ENCODE measurements at places on chromosomes 6 and 20. TPM values are rescaled to one million over a fixed set of nuclear protein-coding genes. Genes with fewer than 3 reads are reported as not detected.

DNA sequence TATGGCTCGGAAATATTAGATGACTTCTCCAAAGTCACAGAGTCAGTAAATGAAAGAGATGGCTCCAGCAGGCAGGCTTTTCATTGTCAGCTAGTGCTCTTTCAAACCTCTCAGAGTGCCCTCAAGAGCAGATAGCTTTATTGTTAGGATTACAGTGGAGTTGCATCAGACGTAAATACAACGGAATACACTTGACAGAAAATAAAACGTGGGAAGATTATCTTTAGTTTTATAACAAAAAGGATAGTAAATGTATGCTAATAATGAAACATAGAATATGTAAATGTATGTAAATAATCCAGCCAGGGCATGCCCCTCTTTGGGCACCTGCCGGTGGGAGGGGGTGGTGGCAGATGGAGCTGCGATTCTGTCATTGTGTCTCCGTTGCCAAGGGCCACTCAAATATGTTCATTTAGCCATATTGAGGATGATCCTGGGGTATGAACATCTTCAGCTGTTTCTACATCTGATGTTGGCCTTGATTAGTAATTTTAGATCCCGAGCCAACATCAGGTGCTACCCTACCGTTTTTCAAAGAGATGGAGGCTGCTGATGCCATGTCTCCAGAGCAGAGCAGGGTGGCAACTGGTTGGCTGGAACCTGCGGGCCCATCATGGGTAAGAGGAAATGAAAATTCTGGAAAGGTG is 358.3 kb upstream of the SULF2 start:
- DNase-seq = no peak

The LTB gene
- 50.8 TPM for total RNA-seq

DNA sequence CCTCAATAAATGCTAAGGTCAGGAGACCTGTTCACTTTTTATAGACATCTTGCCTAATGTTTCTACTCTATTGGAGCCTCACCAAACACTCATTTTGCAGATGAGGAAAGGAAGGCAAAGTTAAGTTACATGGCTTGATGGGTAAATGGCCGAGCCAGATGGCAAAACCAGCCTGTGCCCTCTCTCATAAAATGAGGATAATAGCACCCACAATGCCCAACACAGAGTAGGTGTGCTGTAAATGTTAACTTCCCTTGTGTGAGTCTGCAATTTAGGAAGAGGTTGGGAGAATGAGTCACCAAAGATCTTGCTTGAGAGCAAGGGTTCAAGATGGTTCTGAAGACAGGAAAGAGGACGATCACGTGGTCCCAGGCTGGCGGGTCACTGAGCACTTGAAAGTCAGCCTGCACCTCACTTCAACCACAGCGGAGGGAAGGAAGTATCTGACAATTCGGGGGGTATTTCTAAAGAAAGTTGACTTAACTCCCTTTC is 3.3 kb downstream of the KCNK5 start:
- no peak for DNase-seq

The CNBD2 gene
- 5.6 TPM for total RNA-seq

- no peak for DNase-seq
Measured at GRCh38 chr20:20206788-20207187, 154.5 kb downstream of the CFAP61 start.

DNA sequence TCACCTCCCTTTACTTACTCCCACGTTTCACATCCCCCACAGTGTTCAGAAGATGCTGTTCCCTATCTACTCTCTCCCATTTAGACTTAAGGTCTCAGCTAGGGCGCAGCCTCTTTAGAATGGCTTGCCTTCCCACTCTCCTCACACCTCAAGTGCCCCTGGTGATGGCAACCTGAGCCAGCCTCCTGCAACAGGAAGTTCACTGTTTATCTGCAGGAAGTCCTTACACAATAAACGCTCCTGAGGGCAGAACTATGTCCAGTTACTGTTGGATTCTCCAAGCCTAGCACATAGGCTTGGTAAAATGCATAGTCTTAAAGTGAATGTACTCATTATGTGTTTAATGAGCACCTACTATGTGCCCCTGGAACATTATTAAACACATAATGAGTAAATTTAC is 21.9 kb upstream of the RAB22A start:
- DNase-seq = no peak

The MRAP2 gene
- total RNA-seq = not detected

The SPEF1 gene
- 0.92 TPM for total RNA-seq

- no peak for DNase-seq
Measured at GRCh38 chr6:47718571-47718970, 20.2 kb downstream of the ADGRF4 start.

DNA sequence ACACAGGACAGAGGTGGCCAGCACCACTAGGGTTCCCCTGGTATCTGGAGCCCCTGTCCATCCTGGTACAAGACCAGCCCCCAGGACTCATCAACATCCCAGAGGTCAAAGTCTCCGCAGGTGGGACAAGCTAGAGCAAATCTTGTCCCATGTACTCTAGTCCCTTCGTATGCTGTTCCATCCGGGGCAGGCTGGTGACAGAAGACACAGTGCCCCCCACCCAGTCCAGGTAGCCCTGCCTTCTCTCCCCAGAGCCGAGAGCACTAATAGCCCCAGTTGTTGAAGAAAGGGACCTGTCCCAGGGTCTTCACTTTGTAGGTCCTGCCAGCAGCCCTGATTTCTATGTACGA is 21.1 kb downstream of the PCK1 start:
- DNase-seq = no peak

GRCh38 chr6:38861926-38862401 is 146.9 kb downstream of the DNAH8 start:
- peak; percentile 29 for DNase-seq

GRCh38 chr6:148472171-148473105 is 129.8 kb downstream of the SASH1 start:
- DNase-seq = no peak

- no peak for DNase-seq
Measured at GRCh38 chr6:28956331-28956730, 32.5 kb upstream of the TRIM27 start.

DNA sequence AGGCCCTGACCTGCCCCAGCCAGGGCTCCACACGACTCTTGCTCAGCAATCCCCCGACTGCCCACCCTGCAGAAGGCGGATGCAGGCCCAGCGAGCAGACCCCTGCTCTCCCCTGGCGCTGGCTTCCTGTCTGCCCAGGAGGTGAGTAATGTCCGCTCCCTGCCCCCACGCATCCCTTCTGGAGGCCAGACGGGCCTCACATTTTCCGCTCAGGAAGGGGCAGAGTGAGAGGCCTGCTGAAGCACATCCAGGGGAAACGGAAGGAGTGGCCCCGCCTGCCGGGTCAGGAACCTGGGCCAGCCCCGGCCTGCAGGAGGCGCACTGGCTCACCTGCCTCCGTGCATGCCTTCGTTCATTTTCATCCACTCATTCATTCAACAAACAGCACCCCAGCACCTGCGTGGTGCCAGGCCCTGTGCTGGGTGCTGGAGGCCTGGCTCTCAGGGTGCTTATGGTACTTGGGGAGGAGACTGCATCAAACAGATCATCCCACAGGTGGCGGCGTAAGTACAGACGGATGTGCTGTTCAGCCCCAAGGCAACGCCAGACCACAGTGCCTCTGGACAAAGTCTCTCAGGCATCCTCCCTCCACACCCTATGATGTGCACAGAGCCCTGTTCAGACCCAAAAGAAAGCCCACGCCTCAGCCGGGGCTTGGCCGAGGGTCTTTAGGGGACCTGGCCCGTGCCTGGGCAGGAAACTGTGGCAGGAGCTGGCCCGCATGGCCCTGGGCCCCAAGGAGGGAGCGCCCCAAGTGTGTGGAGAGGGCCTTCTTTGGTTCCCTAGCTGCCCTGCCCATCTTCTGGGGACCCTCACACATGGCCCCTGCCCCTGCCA is 112.1 kb downstream of the ASXL1 start:
- DNase-seq = no peak

GRCh38 chr6:53302678-53303360 is 45.9 kb downstream of the ELOVL5 start:
- DNase-seq = peak; percentile 76

- no peak for DNase-seq
Measured at GRCh38 chr6:34120953-34121675, 24.8 kb downstream of the GRM4 start.

DNA sequence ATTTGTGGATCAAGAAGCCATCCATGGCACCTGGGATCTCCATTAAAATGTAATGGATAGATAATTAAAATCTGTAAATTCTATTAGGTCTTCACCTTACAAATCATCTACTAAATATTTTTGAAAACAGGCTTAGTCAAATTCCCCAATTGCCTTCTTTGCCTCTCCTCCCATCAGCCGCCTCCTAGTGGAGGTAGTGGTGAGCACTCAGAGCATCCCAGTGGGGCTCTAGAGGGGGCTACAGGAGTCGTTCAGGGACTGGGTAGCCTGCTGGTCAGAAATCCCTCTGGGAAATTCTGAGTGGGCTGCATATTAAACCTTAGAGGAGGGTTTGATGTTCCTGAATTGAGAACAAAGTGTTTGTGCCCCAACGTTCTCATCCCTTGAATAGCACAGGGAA is 20.8 kb upstream of the PAX1 start:
- DNase-seq = no peak

The FILIP1 gene
- total RNA-seq = 0.07 TPM

GRCh38 chr6:15150207-15150606 is 95.7 kb upstream of the JARID2 start:
- DNase-seq = no peak

- DNase-seq = no peak
Measured at GRCh38 chr6:33952016-33952415, 148.2 kb upstream of the MLN start.

- no peak for DNase-seq
Measured at GRCh38 chr6:116513224-116513875, 1.9 kb downstream of the CALHM5 start.

DNA sequence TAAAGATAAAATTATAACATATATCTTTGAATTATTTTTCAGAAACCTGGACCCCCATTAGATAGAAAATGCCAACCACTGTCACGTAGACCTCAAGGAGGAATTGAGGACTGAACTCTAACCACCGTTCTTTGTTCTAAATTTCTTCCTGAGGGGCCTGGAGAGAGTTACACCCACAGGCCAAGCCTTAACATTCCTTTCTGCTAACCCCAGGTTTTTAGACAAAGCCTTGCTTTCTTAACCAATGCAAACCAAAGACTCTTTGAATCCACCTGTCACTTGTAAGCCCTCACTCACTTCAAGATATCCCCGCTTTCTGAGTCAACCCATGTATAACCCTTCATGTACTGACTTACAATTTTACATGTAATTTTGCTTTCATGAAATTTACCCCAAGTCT is 41.0 kb downstream of the SNX14 start:
- no peak for DNase-seq

DNA sequence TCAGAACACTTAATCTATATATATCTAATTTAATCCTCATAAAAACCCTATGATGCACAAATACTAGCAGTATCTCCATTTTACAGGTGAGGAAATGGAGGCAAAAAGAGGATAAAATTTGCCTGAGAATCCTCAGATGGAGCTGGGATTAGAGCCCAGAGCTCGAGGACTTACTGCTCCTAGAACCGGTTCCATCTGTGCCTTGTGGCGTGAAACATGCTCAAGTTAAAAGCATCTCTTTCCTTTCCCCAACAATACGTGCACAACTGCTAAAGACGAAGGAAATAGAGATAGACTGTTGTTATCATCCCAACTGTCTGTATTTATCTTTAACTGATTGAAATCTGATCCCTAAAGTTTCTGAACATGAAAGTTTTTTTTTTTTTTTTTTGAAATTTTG is 367.6 kb upstream of the SOX4 start:
- DNase-seq = no peak

The REV3L gene
- total RNA-seq = 8.2 TPM

The ARMC2 gene
- total RNA-seq = 1.7 TPM

GRCh38 chr6:162960679-162961457 is 233.1 kb downstream of the PACRG start:
- no peak for DNase-seq

DNA sequence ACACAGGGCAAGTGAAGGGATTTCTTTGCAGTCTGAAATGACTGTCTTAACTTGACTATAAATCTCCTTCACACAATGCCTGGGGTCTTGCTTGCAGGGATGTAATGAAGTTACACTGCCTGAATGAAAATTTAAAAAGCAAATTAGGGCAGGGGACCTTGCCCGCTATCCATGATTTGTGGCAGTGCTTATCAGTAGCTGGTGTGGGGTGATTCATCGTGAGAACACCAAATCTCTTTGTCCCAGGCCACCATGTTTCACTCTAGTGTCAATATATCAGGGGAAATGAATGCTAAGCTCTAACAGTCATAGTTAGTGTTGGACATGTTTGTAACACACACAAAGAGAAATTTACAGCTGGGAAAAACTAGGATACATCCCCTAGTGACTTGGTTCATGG is 713.7 kb upstream of the EPHA7 start:
- DNase-seq = no peak

GRCh38 chr6:37557645-37558114 is 58.0 kb upstream of the CCDC167 start:
- DNase-seq = no peak

- DNase-seq = peak; percentile 22
Measured at GRCh38 chr6:125363039-125363823, 61.5 kb upstream of the HDDC2 start.

DNA sequence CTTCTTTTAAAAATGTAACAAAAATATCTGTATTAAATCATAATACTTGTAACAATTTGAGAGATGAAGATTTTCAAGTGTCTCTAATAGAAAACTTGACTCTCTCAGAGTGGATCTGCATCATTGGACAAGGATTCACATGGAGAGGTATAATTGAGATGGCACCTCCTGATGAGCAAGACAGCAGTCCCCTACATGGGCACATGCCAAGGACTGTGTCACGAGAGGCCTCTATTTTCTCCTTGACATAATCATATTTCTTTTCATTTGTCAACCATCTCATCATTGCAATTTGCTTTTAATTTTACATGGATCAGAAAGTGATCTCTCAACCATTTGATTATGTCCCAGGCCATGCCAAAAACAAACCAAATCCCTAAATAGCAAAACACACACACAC is 206.8 kb upstream of the THEMIS start:
- no peak for DNase-seq

The TNFRSF6B gene
- total RNA-seq = 509 TPM

The VSTM2L gene
- total RNA-seq = 4.5 TPM

The UNC93A gene
- total RNA-seq = not detected

- no peak for DNase-seq
Measured at GRCh38 chr20:48737434-48738093, 90.2 kb downstream of the PREX1 start.

DNA sequence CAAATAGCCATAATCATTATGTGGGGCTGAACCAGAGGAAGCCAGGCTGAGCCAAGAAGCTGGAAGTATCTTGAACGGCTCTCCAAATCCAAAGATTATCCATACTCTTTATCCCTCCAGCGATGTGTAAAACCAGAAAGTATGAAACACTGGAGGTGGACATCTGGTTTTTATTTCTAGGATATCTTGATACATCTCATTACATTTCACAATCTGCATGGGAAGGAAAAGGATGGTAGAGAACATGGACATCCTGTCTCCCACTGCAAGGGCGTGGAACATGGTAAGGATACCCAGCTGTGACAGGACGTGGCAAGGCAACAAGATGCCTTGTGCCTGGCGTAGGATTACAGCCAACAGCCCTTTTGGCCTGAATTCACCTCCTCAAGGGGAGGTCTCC is 20.1 kb downstream of the TRIM27 start:
- no peak for DNase-seq

- no peak for DNase-seq
Measured at GRCh38 chr6:150521482-150521881, 78.2 kb upstream of the PLEKHG1 start.

- no peak for DNase-seq
Measured at GRCh38 chr20:47360297-47361056, 4.0 kb upstream of the ZMYND8 start.

GRCh38 chr6:148746363-148747144 is at the start of gene UST:
Gene UST (plus strand): TSS chr6:148747030. CDS start chr6:148747431, 401 bp downstream.
- peak; percentile 23 for DNase-seq

The WTAP gene
- 82.3 TPM for total RNA-seq

GRCh38 chr6:100726666-100727065 is 154.5 kb downstream of the ASCC3 start:
- DNase-seq = no peak

Data from epithelial cell of proximal tubule (primary cell).